ENCODE measurements at places on chromosomes 5 and 9.
A peak's percentile ranks its signal among the peaks of the same experiment; 100 is the strongest.

- no peak for DNase-seq
Measured at GRCh38 chr5:10832987-10833386, 72.0 kb upstream of the DAP start.

- DNase-seq, result no peak
Measured at GRCh38 chr5:32263684-32264083, 49.1 kb downstream of the MTMR12 start.

- DNase-seq, result no peak
Measured at GRCh38 chr5:175590471-175590881, 67.4 kb upstream of the HRH2 start.

GRCh38 chr9:18909140-18910018 lies 123.6 kb downstream of the SAXO1 start:
- DNase-seq, result no peak

GRCh38 chr5:120615967-120616645 lies 152.0 kb downstream of the PRR16 start:
- peak; percentile 67 for DNase-seq

DNA sequence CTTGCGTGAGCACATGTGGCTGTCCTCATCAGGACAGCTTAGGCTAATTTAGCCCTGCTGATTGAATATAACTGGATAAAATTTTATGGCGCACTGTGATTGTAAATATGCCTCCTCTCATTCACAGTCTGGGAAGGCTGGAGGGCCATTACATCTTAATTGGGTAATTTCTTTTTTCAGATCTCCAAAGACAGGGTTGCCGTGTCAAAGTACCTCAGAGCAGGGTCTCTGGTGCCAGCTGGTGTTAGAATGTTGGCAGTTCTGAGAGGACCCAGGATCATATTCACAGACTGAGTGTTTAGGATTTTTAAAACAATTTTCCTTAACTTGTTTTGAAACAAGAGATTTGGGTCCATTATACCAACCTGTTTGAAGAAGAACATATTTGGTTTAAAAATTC lies 455.7 kb upstream of the TLE4 start:
- no peak for DNase-seq

- no peak for DNase-seq
Measured at GRCh38 chr5:18965893-18966292, 1022.1 kb downstream of the CDH18 start.

DNA sequence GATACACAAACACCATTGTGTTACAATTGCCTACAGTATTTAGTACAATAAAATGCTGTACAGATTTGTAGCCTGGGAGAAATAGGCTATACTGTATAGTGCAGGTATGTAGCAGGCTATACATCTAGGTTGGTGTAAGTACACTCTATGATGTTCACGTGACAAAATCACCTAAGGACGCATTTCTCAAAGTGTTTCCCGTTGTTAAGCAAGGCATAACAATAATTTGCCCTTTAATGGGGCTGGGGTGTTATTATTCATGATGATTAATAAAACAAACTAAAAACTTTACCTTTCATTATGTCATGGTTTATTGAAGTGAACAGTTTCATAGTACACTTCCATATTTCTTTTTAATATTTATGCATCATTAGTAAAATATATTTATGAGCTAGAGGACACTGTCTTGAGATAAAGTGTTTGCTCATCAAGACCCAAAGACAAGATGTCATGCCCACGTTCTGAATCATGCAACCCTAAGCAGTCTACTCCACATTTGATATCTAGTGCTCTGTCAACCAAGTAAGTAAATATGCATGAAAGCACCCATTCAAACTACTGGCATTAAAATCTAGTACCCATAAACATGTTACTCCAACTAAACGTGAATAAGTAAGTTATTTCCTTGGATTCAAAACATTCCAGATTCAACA lies 220.5 kb downstream of the NR2F1-AS1 start:
- DNase-seq, result no peak

DNA sequence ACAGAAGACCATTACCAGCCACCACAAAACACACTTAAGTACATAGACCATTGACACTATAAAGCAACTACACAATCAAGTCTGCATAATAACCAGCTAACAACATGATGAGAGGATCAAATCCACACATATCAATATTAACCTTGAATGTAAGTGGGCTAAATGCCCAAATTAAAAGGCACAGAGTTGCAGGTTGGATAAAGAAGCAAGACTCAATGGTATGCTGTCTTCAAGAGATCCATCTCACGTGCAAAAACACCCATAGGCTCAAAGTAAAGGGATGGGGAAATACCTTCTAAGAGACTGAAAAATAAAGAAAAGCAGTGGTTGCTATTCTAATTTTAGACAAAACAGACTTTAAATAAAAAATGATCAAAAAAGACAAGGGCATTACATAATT lies 113.6 kb upstream of the CD180 start:
- DNase-seq, result no peak

GRCh38 chr5:68862560-68862959 lies 231.3 kb upstream of the SLC30A5 start:
- DNase-seq, result no peak

- DNase-seq, result no peak
Measured at GRCh38 chr5:66892716-66893115, 296.5 kb downstream of the MAST4 start.

- DNase-seq, result no peak
Measured at GRCh38 chr9:136156209-136157120, 37.8 kb upstream of the TMEM250 start.

DNA sequence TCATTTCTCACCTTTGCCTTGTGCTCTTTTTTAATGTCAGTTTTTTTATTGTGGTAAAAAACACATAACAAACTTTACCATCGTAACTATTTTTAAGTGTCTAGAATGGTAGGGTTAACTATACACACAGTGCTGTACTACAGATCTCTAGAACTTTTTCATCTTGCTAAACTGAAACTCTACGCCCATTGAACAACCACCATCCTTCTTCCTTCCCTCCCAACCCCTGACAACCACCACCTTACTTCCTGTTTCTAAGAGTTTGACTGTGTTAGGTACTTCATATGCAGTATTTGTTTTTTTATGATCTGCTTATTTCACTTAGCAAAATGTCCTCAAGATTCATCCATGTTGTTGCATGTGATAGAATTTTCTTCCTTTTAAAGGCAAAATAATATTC lies 54.9 kb downstream of the PSAT1 start:
- DNase-seq, result no peak

DNA sequence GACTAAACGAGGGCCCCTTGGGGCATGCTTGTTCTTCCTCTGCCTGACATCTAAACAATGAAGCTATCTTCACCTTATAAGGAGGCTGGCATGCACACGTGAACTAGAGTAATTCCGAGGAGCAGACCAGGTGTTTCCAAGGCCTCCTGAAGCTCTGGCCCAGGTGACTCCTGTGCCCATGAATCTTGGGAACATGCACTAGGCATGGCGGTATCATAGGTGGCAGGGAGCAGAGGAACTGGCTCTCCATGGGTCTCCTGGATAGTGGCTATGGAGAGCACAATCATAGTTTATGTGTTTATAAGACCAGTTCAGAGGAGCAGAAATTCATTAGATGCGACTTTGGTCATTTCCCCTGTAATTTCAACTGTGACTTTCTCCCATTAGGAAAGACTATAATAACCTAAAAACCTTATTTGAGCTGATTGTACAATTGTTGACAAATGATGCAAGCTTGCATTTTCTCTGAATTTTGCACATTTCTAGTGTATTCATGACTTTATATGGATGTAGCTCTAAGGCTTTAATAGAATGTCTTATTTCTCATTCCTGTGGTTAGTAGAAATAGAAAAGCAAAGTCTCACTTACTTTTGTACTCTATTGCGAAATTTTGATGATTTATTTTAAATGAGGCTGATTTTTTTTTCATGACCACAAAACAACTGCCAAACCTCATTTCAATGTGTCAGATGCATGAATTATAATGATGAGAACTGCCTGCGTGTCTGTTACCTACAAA lies 135.3 kb upstream of the RPS23 start:
- DNase-seq, result no peak

DNA sequence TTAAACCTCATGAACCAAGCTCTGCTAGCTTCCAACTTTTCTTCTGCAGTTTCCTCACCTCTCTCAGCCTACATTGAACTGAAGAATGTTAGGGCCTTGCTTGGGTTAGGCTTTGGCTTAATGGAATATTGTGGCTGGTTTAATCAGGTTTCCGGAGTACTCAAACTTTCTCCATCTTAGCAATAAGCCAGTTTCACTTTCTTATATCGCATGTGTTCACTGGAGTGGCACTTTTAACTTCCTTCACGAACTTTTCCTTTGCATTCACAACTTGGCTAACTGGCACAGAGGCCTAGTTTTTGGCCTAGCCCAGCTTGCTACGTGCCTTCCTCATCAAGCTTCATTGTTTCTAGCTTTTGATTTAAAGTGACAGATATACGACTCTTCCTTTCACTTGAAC lies 81.0 kb upstream of the MAST4 start:
- no peak for DNase-seq

GRCh38 chr9:125329978-125330377 lies 68.4 kb downstream of the GAPVD1 start:
- DNase-seq, result no peak

GRCh38 chr5:170306381-170306831 lies 8.8 kb upstream of the LCP2 start:
- no peak for DNase-seq

DNA sequence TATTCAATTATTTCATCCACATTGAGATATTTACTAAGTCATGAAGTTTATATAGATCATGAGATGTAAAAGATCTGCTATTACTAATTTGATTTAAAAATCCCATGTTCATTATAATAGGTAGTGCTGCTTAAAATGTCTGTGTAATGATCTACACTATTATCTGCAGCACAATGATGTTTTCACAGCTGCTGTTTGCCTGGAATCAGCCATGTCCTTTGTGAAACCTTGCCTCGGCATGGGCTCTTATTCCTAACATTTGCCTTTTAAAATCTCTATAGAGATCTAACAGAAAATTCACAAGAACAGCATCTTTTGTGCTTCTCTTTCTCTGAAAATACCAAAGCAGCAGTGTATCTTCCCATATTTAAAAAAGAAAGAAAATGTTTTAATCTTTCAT lies 444.6 kb downstream of the PTPRD start:
- DNase-seq, result no peak

GRCh38 chr9:78510035-78510434 lies 213.1 kb downstream of the PSAT1 start:
- no peak for DNase-seq

DNA sequence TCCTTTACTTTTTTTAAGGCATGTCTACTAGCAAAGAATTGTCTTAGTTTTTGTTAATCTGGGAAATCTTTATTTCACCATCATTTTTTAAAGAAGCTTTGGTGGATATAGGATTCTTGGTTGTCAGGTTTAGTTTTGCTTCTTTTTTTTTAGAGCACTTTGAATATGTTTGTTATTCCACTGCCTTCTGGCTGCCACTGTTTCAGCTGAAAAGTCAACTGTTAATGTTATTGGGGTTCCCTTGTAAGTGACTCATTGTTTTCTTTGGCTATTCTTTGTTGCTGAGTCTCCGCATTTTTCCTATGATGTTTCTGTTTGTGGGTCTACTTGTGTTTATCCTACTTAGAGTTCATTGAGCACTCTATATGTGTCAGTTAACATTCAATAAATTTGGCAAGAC lies 44.4 kb downstream of the PHAX start:
- DNase-seq, result no peak

DNA sequence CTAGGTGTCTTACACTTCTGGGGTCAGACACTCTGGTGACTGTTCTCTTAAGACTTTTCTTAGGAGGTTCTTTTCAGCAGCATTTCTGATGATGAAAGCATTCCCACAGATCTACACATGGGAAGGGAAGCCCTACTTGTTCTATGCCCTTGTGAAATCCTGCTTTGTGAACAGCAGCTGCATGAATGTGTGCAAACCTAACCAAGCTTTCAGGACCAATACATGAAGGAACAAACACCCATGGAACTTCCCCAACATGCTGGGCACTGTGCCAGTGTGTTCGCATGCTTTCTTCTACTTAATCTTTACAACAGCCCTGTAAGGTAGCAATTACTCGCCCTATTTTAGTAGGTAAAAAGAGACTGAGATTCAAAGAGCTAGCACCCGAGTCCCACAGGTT lies 439.9 kb upstream of the KLF4 start:
- DNase-seq, result no peak

- DNase-seq, result no peak
Measured at GRCh38 chr5:172185096-172185461, 2.9 kb downstream of the STK10 start.

DNA sequence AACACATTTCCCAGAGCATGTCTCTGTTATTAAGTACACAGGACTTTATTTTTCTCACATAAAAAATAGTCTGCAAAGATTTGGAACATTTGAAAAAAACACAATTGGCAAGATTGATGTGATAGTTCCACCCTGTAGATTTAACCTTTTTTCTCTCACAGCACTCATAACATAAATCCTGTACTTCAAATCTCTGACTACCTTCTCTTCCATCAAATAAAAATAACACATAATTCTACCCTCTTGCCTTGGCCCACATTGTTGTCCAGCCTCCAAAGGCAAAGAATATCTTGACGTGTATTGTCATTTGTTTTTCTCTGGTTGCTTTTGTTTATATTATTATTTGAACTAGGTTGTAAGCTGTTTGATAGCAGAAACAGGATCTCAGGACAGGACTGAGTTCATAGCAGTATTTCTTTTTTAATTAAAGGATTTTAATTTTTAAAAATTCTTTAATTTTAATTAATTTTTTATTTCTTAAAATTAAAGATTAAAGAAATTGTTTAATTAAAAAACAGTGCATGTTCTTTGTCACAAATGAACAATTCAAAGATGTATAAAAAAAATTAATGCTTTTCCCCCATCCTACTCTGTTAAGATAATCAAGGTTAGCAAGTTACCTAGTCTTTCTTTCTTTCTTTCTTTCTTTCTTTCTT lies 69.1 kb upstream of the PCSK1 start:
- no peak for DNase-seq

GRCh38 chr5:56175488-56175887 lies 57.6 kb downstream of the ANKRD55 start:
- DNase-seq, result peak; percentile 53

DNA sequence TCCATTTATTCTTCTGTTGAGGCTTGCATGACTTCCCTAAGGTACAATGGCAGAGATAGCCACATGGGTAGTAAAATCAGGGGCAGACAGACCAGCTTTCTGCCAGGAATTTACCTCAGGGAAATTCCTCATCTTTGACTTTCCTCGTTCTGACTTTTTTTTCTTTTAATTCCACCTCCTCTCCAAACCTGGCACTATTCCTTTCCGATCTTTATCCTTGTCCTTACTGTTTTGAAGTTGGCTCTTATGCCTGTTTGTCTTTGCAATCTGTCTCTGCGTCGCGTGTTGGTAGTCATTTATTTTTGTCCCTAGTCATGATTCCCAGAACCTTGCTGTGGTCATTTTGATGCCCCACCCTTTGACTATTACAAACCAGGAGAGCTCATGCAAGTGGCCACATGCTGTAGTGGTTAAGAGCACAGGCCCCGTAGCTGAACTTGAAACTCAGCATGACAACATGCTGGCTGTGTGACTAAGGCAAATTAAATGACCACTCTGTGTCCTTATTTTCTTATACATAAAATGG lies 19.0 kb downstream of the TMC1 start:
- no peak for DNase-seq

- DNase-seq, result no peak
Measured at GRCh38 chr9:79292731-79293280, 279.0 kb upstream of the TLE4 start.
